ENCODE measurements at places on chromosomes 4 and X. TPM values are rescaled to one million over a fixed set of nuclear protein-coding genes. Genes with fewer than 3 reads are reported as not detected.

Gene SRPX
- 18.2 TPM for total RNA-seq

DNA sequence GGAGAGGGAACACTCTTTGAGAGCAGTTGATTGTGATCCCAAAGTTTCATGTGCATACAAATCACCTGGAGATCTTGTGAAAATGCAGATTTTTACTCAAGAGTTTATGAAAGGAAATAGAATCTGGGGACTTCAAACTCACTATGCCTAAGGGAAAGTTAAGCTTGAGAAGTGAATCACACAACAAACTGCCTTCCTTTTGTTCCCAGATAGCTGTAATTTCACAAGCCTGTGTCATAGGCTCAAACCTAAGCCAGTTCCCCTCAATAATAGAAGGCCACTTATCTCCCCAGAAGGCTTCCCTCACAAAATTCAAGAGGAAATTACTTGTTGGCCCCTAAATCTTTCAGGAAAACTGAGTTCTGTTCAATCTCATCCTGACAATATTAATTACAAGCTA lies 132.8 kb upstream of the MAGEB16 start:
- no peak overlapping the region for H3K4me3 ChIP-seq
- no peaks in the 10 kb centered on the region for H3K27me3 ChIP-seq
- DNase-seq = no peak
- H3K4me1 ChIP-seq = no peaks in the 10 kb centered on the region
- H3K27ac ChIP-seq = no peak overlapping the region

Gene NLRP2B
- total RNA-seq = not detected

DNA sequence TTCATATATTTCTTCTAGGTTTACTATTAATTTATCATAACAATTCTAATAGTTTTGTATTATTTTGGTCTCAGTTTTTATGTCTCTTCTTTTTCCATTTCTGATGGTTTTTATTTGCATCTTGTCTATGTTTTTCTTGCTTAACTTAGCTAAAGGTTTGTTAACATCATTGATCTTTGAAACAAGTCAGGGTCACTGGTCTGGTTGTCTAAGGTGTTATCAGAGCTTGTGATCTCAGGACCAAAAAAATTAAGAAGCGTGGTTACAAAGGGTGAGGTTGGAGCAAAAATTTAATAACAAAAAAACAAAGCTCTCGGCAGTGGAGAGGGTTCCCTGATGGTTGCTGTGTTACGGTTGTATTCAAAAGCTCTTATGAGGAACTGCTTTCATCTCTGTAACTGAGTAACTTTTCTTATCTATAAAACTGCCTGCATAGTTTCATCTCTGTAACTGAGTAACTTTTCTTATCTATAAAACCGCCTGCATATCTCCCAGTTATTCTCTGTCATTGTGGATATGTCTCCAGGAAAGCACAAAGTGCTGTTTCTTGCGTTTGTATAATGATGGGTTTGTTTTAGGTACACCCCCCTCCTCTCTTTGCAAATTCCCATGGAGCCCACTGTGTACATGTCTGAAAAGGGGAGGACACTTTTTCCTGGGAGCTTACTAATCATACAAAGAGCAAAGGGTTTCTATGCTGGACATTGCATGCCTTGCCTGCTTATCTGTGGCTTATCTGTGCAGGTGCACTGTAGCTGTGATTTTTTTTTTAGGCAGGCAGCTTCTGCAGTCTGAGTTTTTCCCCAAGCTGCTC lies 62.4 kb upstream of the UGT2B15 start:
- no peaks in the 10 kb centered on the region for H3K27me3 ChIP-seq
- no peak overlapping the region for H3K4me3 ChIP-seq
- no peak overlapping the region for H3K27ac ChIP-seq

Gene TCEAL1
- total RNA-seq = not detected

DNA sequence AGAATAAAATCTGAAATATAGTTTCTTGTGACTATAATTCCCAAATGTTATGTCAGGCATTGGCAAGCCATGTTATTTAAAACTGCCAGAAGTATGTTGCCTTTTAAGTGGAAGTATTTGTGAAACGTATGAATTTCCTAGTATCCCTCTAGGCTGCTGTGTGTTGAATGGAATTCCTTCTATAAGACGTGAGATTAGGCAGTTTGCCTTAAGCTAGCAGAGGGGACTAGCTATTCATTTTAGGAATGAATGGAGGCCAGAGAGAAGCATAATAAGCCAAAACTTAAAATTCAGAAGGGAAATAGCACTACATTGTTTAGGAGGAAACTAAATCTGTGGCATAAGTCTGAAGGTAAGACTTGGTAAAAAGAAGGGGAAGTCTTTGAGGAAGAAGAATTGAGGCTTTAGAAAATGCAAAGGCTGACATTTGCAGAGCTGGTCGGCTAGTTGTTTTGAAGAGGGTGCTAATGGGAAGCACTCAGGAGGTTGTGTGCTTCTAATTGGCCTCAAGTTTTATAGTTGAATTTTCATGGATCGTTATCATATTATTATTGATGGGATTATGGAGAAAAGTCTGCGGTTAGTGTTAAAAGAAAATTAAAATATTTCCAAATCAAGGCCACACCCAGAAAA lies 57.1 kb downstream of the TMEM131L start:
- DNase-seq = no peak
- H3K36me3 ChIP-seq = no peaks in the 10 kb centered on the region
- no peaks in the 10 kb centered on the region for H3K4me1 ChIP-seq
- no peak overlapping the region for H3K4me3 ChIP-seq
- H3K27me3 ChIP-seq = no peaks in the 10 kb centered on the region

DNA sequence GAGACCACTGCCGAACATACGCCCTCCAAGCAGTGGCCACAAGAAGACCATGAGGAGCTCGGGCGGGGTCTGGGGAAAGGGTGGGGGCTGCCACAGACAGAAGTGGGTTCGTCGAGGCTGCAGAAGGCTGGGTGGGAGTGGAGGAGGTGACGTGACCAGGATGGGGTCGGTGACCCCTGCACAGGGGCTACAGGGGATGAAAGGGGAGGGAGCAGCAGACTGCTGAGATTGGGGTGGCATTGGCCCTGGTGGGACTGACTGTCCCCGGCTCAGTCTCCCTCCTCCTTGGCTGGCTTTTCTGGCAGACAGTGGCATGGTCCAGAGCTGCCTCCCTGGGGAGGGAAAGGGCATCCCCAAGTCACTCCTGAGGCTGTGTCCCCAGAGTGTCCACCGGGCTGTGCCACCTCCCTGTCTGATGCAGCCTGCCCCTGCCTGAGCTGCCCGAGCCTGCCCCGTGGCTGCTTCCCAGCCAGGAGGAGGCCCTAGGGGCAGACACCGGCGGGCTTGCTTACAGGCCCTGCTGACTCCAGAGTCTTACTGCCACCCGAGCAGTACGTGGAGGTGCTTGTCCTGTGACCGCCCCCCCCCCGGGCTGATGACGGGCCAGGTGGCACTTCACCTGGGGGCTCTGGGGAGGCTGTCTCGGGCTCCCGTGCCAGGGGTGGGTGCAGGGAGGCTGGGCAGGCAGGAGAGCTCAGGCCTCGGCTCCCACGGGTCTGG lies 7.2 kb downstream of the SH3BP2 start:
- H3K36me3 ChIP-seq = no peaks in the 10 kb centered on the region
- no peak for DNase-seq
- H3K27me3 ChIP-seq = no peaks in the 10 kb centered on the region
- H3K4me3 ChIP-seq = no peak overlapping the region
- no peak overlapping the region for H3K27ac ChIP-seq

Gene PCSK1N
- total RNA-seq = 0.22 TPM

Gene XAGE2
- total RNA-seq = not detected

DNA sequence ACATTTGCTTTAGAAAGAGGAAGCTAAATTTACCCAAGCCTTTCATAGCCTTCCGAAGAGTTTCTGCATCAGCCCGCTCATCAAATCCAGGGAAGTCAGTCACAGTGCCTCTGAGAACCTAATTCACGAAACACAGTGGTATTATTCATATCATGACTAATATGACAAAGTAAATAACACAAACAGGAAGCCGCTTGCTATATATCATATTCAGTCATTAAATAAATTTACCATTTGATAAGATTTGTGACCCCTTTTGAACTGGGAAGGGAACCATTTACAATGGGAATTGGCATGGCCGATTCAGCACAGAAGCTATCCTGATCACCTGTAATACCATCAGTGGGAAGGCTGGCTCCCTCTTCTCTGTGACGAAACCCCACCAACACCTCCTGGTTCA lies 10.5 kb downstream of the ANXA5 start:
- DNase-seq = no peak
- no peak overlapping the region for H3K27ac ChIP-seq
- H3K4me1 ChIP-seq = peaks cover 33% of the 10 kb centered on the region
- H3K4me3 ChIP-seq = no peak overlapping the region

Gene SHROOM4
- 0.05 TPM for total RNA-seq

DNA sequence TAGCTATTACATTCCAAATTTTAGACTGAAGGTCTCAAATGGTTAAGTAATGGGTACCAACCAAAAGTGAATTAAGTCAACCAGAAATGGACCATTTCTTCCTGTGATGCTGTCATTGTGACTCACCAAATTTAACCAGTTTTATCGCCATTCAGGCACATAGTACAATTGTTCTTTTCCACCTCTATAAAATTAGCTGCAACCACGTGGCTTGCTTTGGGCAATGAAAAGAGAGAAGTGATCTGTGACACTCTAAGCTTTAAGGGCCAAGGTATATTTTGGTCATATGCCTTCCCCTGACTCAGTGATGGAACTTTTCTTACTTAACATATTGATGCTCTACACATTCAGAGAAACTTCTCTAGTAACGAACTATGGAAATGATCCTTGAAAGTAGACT lies 20.3 kb upstream of the PHF8 start:
- H3K4me3 ChIP-seq = no peak overlapping the region
- no peaks in the 10 kb centered on the region for H3K36me3 ChIP-seq
- H3K27ac ChIP-seq = no peak overlapping the region
- no peaks in the 10 kb centered on the region for H3K27me3 ChIP-seq
- H3K4me1 ChIP-seq = no peaks in the 10 kb centered on the region

GRCh38 chrX:121831601-121832000 lies 784.2 kb downstream of the GLUD2 start:
- no peaks in the 10 kb centered on the region for H3K36me3 ChIP-seq
- H3K27ac ChIP-seq = no peak overlapping the region
- DNase-seq = no peak
- no peak overlapping the region for H3K4me3 ChIP-seq
- H3K4me1 ChIP-seq = no peaks in the 10 kb centered on the region

- no peaks in the 10 kb centered on the region for H3K36me3 ChIP-seq
- no peaks in the 10 kb centered on the region for H3K27me3 ChIP-seq
- no peak overlapping the region for H3K4me3 ChIP-seq
- no peak for DNase-seq
- H3K27ac ChIP-seq = no peak overlapping the region
- no peaks in the 10 kb centered on the region for H3K4me1 ChIP-seq
These were observed 68.0 kb upstream of the GRID2 start for GRCh38 chr4:92235731-92236130.

DNA sequence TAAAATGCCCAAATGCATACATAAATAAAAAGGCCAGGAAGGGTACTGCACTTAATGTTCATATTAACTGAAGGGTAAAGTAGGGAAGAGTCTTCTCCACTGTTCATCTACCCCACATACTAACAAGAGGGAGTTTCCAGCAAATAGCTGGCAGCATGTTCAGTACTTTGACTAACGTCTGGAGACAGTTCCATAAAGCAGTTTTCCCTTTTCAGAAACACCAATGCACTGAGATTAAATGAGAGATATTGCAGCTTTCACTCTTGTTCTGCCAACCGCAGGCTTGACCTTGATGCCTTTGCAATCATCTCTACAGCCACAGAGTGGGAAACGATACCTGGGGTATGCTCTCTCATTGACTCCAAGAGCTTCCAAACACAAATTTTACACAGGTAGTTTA lies 2123.1 kb upstream of the TENM3 start:
- H3K27me3 ChIP-seq = no peaks in the 10 kb centered on the region
- no peaks in the 10 kb centered on the region for H3K4me1 ChIP-seq

- H3K4me1 ChIP-seq = no peaks in the 10 kb centered on the region
- no peak for DNase-seq
- no peaks in the 10 kb centered on the region for H3K27me3 ChIP-seq
- H3K4me3 ChIP-seq = no peak overlapping the region
These were observed 40.1 kb downstream of the WFS1 start for GRCh38 chr4:6309777-6310176.

Gene ANKRD50
- total RNA-seq = 16.5 TPM

DNA sequence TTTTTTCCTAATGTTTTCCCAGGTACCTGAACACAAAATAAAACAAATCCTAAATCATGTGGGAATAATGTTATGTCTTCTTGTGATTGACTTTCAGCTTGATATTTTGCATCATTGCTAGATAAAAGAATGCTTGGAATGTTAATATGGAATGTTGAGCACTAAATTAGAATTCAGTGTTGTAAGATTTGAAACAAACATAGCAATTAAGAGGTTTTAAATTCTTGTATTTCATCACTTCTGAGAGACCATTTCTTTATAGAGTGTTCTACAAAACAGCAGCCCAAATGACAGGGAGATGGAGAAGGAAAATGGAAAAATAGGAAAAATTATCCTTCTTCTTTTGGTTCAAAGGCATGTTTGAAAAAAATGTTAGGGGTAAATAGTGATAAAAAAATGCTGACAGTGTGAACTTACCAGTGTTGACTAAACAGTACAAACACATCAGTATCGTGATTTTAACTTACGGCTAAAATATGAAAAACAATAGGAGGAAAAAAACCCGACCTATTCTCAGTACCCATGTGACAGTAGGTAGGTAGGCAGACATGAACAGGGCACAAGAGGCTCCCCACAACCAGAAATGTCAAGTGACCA lies 102.6 kb upstream of the PDE5A start:
- H3K4me1 ChIP-seq = no peaks in the 10 kb centered on the region
- no peak overlapping the region for H3K27ac ChIP-seq
- no peak overlapping the region for H3K4me3 ChIP-seq
- no peaks in the 10 kb centered on the region for H3K27me3 ChIP-seq
- no peaks in the 10 kb centered on the region for H3K36me3 ChIP-seq

Gene TSPAN7
- total RNA-seq = 2.9 TPM

Gene TKTL2
- total RNA-seq = not detected

Gene PPEF1
- total RNA-seq = not detected

DNA sequence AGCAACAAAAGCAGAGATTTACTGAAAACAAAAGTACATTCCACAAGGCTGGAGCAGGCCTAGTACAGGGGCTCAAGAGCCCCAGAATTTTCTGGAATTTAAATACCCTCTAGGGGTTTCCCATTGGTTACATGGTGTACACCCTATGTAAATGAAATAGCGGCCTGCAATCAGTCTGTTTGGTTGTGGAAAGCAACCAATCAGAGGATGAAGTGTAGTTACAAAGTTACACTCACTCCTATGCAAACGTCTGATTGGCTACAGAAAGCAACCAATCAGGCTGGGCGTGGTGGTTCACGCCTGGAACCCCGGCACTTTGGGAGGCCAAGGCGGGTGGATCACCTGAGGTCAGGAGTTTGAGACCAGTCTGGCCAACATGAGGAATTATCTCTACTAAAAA lies 13.8 kb upstream of the TXLNG start:
- peak; percentile 33 for DNase-seq
- no peaks in the 10 kb centered on the region for H3K27me3 ChIP-seq

Gene HPGD
- total RNA-seq = 0.66 TPM

DNA sequence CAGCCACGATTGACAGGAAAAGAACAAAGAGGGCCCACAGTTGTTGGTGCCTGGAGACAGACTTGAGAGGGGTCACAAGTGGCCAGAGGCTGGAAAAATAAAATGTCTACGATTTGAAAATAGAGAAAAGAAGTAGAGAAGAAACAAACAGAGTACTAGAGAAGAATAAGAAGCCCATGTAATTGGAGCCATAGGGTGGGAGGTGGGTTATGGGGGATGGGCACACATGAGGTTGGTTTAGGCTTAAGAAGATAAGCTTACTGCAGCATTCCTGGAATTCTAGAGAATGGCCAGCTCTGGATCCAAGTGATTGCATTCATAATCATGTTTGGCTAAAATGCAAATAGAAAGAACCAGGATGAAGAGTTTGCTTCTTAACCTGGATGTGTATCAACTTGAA lies 210.7 kb downstream of the MAML3 start:
- no peaks in the 10 kb centered on the region for H3K27me3 ChIP-seq
- H3K36me3 ChIP-seq = no peaks in the 10 kb centered on the region
- no peaks in the 10 kb centered on the region for H3K4me1 ChIP-seq
- no peak overlapping the region for H3K27ac ChIP-seq
- DNase-seq = no peak
- H3K4me3 ChIP-seq = no peak overlapping the region

Gene GLUD2
- total RNA-seq = 0.22 TPM
